CD4-positive, alpha-beta T cell treated with Interleukin-10 for 1 hour (primary cell): ENCODE measurements at places on chromosomes 16 and 17.
A peak's percentile ranks its signal among the peaks of the same experiment; 100 is the strongest.

GRCh38 chr17:61158376-61158775 lies 241.3 kb upstream of the TBX2 start:
- DNase-seq: no peak

DNA sequence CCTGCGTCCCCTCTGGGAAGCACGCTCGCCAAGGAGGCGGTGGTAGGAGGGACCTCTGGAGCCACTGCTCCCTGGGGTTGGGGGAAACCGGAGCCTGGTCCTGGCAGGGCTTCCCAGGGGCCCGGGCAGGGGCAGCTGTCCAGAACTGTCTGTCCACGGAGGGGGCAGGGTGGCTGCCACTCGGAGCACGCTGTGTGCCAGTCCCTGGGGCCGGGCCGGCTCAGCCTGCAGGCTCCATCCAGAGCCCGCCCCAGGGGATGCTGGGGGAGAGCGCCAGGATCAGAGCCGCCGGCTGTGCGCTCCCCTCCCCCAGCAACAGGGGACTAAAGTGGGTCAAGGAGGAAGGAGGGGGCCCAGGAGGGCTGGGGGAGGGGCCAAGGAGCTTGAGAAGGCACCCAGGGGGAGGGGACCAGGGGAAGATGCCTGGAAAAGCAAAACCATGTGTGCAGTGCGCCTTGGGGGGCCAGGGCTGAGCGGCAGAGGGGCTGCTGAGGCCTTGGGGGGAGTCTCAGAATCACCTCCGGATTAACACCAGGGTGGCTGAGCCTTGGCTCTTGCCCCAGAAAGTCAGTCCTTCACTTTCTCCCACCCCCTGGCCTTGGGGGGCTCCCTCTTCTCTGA lies 21.3 kb downstream of the ZNF423 start:
- DNase-seq: no peak

GRCh38 chr17:83103200-83103942 lies 24.0 kb downstream of the METRNL start:
- DNase-seq: peak; percentile 35

- no peak for DNase-seq
These were observed 8.5 kb downstream of the TUBG1 start for GRCh38 chr17:42617956-42618431.

DNA sequence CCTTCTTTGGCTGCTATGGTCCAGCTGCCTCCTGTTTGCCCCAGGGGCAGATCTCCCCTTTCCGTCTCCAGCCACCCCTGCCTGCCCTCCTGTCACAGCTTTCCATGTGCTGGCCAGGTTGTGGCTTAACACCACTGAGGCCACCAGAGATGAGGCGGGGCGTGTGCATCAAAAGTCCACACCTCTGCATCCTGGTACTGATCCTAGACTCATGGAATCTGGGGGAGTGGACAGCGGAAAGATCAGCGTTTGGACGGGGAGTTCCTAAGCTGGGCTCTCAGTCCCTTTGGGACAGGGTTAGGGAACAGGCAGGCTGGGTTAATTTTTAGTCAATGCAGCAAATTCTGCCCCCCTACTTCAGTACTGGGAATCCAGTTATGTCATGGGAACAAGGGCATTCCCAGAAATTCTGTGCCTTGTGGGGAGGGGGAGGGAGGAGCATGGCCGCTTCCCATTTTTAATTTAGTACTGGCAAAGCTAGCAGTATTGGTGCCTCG lies 3.9 kb downstream of the IGFBP4 start:
- no peak for DNase-seq

GRCh38 chr17:27654654-27655524 lies 23.9 kb downstream of the LGALS9 start:
- DNase-seq: peak; percentile 67
